GM04504 (cell line): ENCODE measurements at places on chromosomes 12 and 14.

DNA sequence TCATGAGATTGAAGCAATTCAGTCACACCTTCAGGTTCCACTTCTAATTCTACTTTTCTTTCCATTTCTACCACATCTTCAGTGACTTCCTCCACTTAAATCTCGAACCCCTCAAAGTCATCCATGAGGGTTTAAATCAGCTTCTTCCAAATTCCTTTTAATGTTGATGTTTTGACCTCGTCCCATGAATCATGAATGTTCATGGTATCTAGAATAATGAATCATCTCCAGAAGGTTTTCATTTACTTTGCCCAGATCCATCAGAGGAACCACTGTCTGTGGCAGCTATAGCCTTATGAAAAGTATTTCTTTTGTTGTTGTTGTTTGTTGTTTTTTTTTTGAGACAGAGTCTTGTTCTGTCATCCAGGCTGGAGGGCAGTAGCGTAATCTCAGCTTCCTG lies 7.6 kb downstream of the RXYLT1 start:
- no peak for DNase-seq

- no peak for DNase-seq
These were observed 79.9 kb upstream of the TMTC1 start for GRCh38 chr12:29863665-29864064.

GRCh38 chr14:97788364-97788763 lies 991.2 kb downstream of the VRK1 start:
- DNase-seq, result no peak

GRCh38 chr14:75875958-75876357 lies 105.8 kb downstream of the TGFB3 start:
- no peak for DNase-seq

GRCh38 chr14:93543766-93544165 lies 113.0 kb downstream of the UNC79 start:
- peak; percentile 5 for DNase-seq
